ENCODE measurements at places on chromosomes 11 and 22.

- no peak for DNase-seq
Measured at GRCh38 chr11:64522843-64523380, 68.1 kb upstream of the SLC22A12 start.

GRCh38 chr11:30196400-30197206, 34.2 kb upstream of the FSHB start:
- DNase-seq, result peak; percentile 19

DNA sequence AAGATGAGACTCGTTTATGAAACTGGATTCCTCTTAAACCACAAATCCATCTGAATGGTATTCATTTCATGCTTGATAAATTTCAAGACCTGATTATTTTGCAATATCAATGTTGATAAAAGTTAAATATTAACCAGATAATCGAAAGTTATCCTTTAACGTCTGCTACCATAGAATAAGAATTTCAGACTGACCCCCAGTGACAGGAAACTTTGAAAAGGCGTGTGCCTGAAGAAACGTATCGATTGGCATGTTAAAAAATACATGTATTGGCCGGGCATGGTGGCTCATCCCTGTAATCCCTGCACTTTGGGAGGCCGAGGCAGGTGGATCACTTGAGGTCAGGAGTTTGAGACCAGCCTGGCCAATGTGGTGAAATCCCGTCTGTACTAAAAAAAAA, 13.9 kb downstream of the SCGB1A1 start:
- DNase-seq, result no peak

- DNase-seq, result no peak
Measured at GRCh38 chr11:17934194-17934593, 78.7 kb downstream of the SERGEF start.

DNA sequence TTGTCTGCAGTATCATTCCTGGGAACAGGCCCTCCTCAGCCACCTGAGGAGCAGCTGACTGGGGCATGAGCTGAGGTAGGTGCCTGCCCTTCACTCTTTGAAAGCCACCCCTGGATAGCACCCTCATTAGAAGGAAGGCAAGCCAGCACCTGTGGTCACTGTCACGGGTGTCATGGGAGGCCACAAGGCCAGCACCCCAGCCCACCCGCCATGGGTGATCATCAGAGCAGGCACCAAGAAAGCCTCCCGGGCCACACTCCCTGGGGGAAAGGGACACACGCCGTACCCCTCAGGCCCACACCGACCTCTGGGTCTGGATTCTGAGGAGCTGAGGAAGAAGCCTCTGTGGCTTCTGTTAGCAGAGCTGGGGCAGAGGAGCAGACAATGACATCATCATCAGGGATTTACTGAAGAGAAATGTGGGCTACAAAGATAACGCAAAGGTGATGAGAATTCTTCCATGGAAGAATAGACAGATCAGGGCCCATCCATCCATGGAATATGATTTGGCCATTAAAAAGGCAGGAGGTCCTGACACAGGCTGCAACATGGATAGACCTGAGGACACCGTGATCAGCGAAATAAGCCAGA, 16.7 kb upstream of the NAP1L4 start:
- DNase-seq, result no peak
